Stimulated activated CD4-positive, alpha-beta T cell treated with anti-CD3 and anti-CD28 coated beads, TNF-alpha, amount 100 ng/mL, for 4 hours (primary cell): ENCODE measurements at places on chromosomes 6 and 20.

DNA sequence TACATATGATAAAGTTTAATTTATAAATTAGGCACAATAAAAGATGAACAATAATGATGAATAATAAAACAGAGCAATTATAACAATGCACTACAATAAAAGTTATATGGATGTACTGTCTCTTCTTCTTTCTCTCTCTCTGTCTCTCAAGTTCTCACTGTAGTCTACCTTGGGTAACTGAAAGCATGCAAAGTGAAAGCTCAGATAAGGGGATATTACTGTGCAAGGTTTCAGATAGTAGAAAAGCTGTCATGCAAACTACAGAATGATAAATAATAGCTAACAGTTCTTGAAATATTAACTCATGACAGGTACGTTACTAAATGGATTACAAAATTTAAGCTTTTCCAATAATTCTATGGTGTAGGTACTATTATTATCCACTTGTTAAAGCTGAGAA, 311.9 kb upstream of the PRDM1 start:
- DNase-seq, result no peak

GRCh38 chr6:7587631-7588100, 2.3 kb upstream of the SNRNP48 start:
- no peak for DNase-seq

DNA sequence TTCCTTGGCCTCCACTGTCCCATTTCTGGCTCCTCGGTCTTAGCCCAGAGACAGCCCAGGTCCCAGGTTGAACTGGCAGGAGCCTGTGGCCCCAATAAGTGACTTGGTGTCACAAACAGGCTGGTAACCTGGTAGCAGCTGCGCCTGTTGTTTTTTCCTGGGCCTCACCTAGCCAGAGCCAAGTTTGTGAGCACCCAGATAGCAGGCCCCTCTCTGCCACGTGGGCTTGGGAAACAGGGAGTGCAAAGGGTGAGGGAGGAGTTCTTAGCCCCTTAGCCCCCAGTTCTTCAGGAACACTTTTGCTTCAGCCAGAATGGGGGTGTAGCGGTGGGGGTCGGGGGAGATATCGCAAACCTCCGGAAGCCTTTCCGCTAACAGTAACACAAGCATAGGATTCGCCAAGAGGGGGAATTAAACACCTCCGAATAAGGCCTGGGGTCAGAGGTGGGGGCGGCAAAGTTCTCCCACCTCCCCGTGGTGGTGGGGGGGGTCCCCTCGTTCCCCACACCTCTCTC, 760 bp downstream of the C6orf132 start:
- DNase-seq, result no peak

- DNase-seq, result no peak
These were observed 131.7 kb upstream of the MAP3K4 start for GRCh38 chr6:160859822-160860221.
